Stimulated activated naive CD8-positive, alpha-beta T cell treated with anti-CD3 and anti-CD28 coated beads, Interleukin-15, amount 100 ng/mL, for 72 hours (primary cell): ENCODE measurements at places on chromosomes 13 and 19.

- peak; percentile 55 for DNase-seq
Observed at GRCh38 chr19:4059891-4060620, 6.6 kb downstream of the ZBTB7A start.

DNA sequence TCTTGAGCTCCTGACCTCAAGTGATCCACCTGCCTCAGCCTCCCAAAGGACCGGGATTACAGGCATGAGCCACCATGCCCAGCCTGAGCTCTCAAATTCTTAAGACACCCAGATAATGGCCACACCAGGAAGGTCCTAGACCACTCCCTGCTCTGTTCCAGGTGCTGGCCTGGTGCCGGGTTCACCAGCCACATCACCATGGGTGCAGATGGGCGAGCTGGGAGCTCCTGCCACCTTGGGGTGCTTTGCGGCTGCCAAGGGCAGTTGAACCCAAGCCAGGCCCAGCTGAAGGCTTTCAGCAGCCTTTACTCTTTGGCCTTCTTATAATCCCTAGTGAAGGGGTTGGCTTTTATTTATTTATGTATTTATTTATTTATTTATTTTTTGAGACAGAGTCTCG is 4.9 kb downstream of the HPN start:
- DNase-seq = no peak

DNA sequence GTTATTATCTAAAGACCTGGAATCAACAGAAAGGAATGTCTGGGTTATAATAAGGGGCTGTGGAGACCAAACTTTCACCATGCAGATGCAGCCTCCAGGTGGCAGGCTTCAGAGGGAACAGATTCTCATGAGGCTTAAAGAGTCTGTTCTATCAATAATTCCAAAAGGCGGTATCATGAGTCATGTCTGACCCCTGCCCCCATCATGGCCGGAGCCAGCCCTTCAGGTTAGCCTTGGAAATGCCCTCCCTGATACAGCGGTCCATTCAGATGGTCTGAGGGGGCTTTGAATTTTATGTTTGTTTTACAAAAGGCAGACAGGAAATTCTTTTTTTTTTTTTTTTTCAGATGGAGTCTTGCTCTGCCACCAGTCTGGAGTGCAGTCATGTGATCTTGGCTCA is 21.7 kb upstream of the LAMP1 start:
- peak; percentile 29 for DNase-seq

DNA sequence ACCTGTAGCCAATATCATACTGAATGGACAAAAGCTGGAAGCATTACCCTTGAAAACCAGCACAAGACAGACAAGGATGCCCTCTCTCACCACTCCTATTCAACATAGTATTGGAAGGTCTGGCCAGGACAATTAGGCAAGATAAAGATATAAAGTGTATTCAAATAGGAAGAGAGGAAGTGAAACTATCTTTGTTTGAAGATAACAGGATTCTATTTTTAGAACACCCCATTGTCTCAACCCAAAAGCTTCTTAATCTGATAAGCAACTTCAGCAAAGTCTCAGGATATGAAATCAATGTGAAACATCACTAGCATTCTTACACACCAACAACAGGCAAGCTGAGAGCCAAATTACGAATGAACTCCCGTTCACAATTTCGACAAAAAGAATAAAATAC is 17.8 kb upstream of the CCNA1 start:
- DNase-seq = no peak

- no peak for DNase-seq
Observed at GRCh38 chr19:33552928-33553279, 31.3 kb upstream of the PEPD start.

DNA sequence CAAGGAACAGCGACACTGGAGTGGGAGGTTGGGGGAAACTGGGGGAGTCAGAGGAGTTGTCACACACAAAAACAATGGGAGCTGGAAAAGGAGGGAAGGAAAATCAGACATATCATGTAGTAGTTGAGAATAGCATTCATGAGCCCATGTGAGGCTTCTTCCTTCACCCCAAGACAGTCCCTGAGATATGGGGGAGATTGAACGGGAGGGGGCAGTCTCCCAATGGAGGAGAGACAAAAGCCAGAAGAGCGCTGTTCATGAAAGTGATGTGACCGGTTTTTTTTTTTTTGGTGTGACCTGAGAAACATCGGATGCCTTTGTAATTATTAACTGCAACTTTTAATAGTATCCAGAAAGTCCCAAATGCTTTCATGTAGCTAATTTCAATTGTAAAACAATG is 631.8 kb upstream of the KLF12 start:
- DNase-seq = no peak
